ENCODE measurements at places on chromosomes 1 and 21. TPM values are rescaled to one million over a fixed set of nuclear protein-coding genes. Genes with fewer than 3 reads are reported as not detected.
A peak's percentile ranks its signal among the peaks of the same experiment; 100 is the strongest.

- DNase-seq, result no peak
- H3K4me3 ChIP-seq, result no peak overlapping the region
- no peaks in the 10 kb centered on the region for H3K4me1 ChIP-seq
- no peak overlapping the region for H3K27ac ChIP-seq
- peaks cover 33% of the 10 kb centered on the region for H3K27me3 ChIP-seq
- no peaks in the 10 kb centered on the region for H3K36me3 ChIP-seq
These were observed 56.7 kb upstream of the ETV3 start for GRCh38 chr1:157194731-157195520.

Gene CFHR2
- total RNA-seq, result not detected

DNA sequence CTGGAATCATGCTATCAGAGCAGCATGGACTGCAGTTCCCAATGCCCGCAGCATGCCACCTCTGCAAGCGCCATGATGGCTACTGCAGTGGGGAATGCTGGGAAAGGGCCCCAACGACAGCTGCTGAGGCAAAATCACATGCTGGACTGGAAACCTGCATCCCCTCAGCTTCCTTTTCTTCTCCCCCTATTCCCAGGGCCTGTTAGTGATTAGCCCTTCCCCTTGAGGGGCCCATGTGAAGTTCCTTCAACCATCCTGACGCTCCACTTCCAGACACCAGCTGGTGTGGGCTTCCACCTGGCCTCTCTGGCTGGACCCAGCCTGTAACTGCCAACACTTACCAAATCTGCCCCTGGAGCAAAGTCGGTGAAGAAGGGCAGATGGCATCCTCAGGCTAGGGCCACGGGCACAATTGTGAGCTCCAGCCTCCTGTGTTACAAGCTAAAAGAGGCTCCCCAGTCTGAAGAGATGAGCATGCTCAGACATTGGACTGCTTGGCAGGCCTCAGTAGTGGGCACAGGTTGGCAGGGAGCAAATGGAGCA lies 22.1 kb upstream of the SDC3 start:
- H3K4me3 ChIP-seq, result no peak overlapping the region
- H3K36me3 ChIP-seq, result peaks cover 14% of the 10 kb centered on the region
- DNase-seq, result no peak
- H3K27ac ChIP-seq, result no peak overlapping the region

DNA sequence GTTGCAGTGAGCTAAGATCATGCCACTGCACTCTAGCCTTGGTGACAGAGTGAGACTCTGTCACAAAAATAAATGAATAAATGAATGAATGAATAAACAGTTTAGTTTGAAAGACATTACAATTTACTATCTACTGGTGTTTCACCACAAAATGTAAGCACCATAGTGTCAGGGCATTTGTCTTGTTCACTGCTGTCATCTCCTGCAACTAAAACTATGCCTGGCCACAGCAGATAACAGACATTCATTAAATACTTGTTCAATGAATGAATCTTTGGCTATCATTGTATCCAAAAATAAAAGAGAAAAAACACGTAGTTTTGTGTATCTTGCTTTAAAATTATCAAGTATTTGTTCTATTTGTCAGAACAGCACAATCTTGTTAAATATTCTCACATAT lies 32.5 kb downstream of the SASS6 start:
- DNase-seq, result no peak
- H3K27me3 ChIP-seq, result no peaks in the 10 kb centered on the region
- no peaks in the 10 kb centered on the region for H3K4me1 ChIP-seq
- peaks cover 51% of the 10 kb centered on the region for H3K36me3 ChIP-seq
- H3K4me3 ChIP-seq, result no peak overlapping the region
- H3K27ac ChIP-seq, result no peak overlapping the region

Gene GJA4
- not detected for total RNA-seq

GRCh38 chr1:152001631-152002584 lies 8.2 kb upstream of the S100A10 start:
- no peak overlapping the region for H3K4me3 ChIP-seq
- H3K4me1 ChIP-seq, result peaks cover 16% of the 10 kb centered on the region
- no peaks in the 10 kb centered on the region for H3K36me3 ChIP-seq
- H3K27ac ChIP-seq, result no peak overlapping the region
- peaks cover 38% of the 10 kb centered on the region for H3K27me3 ChIP-seq
- peak; percentile 84 for DNase-seq

DNA sequence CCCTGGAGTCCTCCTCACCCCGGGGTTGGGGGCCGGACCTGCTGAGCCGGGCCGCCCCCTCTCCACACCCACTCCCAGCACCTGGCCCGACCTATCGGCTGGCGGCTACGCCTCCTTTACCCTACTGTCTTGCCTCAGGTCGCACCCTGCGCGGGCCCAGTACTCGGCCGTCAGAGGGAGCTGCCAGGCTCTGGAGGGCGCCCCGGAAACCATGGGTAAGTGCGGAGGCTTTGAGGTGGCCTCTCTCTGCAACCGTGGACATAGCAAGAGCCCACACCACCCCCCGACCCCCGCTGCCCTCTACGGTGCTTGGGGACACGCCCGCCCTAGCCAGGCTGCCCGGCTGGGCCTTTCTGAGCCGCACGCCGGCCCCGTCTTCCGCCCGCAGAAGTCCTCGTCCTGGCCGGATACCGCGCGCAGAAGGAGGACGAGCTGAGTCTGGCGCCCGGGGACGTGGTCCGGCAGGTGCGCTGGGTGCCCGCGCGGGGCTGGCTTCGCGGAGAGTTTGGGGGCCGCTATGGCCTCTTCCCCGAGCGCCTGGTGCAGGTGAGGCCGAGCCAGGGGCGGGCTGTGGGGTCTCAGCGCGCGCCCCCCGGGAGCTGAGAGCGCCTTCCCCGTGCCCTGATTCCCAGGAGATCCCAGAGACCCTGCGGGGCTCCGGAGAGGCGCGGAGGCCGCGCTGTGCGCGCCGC lies at the start of gene SH3D21:
Gene SH3D21, plus strand, starts transcription at position 159 of the 692 bp plus-strand sequence. Its CDS starts 53 bp downstream, at position 212.
- DNase-seq, result peak; percentile 59
- peaks cover 29% of the 10 kb centered on the region for H3K36me3 ChIP-seq
- peaks cover 31% of the 10 kb centered on the region for H3K4me1 ChIP-seq
- H3K27ac ChIP-seq, result peak within 1 kb of the TSS; percentile 86
- H3K4me3 ChIP-seq, result peak within 1 kb of the TSS; percentile 98

GRCh38 chr1:45843474-45843905 lies 40.1 kb downstream of the MAST2 start:
- DNase-seq, result no peak
- peaks cover 5% of the 10 kb centered on the region for H3K36me3 ChIP-seq
- H3K4me3 ChIP-seq, result no peak overlapping the region
